SHP77 (cell line): ENCODE measurements at places on chromosomes 6 and 20.
A peak's percentile ranks its signal among the peaks of the same experiment; 100 is the strongest.

DNA sequence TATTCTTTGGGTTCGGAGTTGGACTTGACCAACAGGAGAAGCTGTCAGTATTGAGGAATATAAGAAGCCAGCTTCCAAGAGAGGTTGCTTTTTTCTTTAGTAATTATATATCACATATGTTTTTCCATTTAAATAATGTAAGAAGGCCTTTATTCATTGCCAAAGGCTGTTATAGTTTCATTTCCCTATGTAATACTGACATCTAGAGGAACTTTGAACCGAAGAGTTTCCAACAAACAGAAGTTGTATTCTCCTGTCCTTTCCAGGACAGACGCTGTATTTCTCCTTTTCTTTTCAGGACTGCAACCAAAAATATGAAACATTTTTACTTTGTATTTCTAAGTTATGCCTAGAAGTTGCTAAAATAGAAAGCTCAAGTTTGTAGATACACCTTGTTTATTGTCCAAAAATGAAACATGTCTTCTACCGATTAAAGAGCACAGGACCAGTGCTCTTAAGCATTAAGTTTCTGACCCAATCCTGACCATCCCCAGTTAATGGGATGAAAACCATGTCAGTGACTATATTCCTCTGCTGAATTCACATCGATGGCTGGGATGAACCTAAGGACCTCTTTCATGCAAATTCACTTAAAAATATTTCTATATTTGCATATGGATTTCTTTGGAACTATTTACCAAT lies 55.1 kb downstream of the MYLK4 start:
- DNase-seq = peak; percentile 20

- no peak for DNase-seq
These were observed 31.6 kb downstream of the CD83 start for GRCh38 chr6:14149053-14149738.

DNA sequence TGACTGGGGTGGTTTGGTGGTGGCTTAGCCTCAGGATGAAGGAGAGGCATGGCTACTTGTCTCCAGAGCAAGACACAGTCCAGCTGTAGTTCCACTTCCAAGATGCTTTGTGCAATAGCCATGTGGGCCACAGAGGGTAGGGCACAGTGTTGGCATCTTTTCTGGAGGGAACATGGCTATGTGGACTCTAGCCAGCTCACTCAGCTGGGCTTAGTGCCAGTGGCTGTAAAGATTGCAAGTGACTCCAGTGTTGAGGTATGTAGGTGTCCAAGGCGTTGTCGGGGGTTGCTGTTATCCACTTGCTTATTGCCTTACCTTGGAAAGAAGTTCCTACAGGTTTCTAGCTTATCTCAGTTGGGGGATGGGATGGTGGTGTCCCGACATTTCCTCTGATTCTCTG lies 233.4 kb downstream of the CD109 start:
- no peak for DNase-seq

DNA sequence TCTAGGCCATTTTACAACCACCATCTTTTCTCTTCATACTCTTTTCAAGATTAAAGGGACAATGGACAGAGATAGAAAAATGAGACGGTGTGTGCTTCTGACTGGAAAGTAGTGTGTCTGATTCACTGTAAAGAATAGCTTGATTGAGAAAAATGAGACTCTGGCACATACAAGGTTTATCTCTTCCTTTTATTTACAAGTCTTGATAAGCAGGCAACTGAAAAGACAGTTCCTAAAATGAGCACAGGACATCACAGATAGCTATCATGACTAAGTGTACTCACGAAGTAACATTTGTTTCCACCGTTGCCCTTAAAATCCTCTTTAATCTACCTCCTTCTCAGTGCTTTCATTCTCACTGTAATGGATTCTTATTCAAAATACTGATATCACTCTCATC lies 383.0 kb downstream of the TBC1D32 start:
- DNase-seq = no peak

GRCh38 chr6:163405412-163406309 lies 8.9 kb upstream of the QKI start:
- no peak for DNase-seq

- no peak for DNase-seq
These were observed 9.5 kb downstream of the TXNDC5 start for GRCh38 chr6:7901056-7901455.

DNA sequence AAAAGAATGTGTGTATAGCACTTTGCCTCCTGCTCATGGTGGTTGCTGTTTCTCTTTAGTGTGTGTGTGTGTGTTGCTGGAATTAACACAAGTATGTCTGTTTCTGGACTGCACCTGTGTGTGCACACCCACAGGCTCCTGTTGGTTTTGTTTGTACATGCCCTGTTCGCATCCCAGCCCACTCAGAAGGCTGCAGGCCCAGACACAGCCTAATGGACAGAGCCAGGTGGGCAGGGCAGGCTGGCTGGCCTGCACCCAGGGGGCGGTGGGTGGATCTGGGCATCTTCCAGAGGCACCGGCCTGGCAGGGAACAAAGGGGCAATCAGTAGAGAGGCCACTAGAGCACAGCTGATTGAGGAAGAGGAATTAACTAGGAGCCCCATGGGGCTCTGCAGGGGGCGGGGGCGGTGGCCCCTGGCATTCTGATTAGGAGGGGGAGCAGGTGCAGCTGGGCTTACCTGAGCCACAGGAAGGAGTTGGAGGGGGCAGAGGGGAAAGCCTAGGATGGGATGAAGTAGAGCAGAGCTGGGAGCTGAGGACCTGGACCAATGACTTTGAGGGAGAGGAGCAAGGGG lies 21.9 kb downstream of the CD40 start:
- DNase-seq = peak; percentile 20

DNA sequence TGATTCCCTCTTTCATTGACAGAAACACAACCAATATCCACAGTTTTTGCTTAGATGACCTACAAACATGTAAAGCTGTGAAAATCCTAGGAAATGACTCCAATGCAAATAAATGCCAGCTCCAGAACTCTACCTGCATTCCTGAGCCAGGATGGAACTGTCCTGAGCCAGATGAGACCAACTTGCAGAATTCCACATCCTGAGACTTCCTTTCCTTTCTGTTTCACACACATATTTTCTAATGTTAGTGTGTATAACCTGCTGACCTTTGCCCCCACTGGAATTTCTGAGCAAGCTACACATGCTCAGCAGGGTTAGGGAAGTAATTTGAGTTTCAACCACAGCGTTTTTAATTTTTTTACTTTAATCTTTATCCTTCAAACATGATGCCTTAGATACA lies 69.6 kb upstream of the ADGRF1 start:
- no peak for DNase-seq

- DNase-seq = no peak
These were observed 43.9 kb downstream of the CDH4 start for GRCh38 chr20:61295682-61296628.

GRCh38 chr20:24653306-24653705 lies 183.9 kb downstream of the SYNDIG1 start:
- no peak for DNase-seq

DNA sequence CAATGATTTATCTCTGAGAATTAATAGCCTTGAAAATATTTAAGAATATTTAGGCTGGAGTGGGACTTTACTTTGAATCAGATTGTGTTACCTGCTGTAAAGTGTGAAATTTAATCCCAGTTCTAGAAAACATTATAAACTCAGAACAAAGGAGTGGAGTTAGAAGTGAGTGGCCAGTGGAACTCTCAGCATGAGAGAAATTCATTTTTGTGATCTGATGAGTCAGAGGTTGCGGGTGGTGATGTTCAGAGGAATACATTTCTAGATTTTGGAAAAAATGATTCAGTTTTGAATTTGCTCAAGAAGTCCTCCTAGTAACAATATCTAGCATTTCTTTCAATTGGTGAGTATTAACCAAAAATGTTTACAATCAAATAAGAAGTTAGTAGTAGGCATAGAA lies 167.5 kb downstream of the ZFAND3 start:
- no peak for DNase-seq

- DNase-seq = no peak
These were observed 135.0 kb upstream of the PROKR2 start for GRCh38 chr20:5451643-5452210.

- DNase-seq = peak; percentile 34
These were observed 128.6 kb upstream of the FAM83B start for GRCh38 chr6:54717849-54718455.

GRCh38 chr6:158894193-158894592 lies 75.0 kb upstream of the EZR start:
- DNase-seq = no peak

DNA sequence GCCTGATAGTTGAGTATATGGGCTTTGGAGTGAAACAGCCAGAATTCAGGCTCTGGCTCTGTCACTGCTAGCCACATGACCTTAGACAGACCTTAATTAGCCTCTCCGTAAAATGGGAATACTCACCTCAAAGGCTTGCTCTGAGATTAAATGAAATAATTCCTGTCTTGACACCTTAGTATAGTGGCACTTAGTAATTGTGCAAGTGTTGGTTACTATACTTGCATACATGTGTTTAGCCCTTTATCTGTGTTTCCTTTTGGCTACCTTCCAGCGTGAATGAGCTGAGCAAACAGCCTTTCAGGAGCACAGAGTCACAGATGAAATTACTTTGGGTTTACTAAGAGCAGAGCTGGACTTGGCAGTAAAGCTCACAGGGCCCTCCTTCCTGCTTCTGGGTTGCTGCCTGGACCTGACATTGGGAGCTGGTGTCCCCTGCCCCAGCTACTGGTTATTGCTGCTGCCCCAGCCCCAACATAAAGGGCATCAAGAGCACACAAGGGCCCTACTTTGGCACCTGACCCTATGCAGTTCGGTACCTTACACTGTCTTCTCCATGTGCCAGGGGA lies 32.8 kb downstream of the CD164 start:
- peak; percentile 17 for DNase-seq

DNA sequence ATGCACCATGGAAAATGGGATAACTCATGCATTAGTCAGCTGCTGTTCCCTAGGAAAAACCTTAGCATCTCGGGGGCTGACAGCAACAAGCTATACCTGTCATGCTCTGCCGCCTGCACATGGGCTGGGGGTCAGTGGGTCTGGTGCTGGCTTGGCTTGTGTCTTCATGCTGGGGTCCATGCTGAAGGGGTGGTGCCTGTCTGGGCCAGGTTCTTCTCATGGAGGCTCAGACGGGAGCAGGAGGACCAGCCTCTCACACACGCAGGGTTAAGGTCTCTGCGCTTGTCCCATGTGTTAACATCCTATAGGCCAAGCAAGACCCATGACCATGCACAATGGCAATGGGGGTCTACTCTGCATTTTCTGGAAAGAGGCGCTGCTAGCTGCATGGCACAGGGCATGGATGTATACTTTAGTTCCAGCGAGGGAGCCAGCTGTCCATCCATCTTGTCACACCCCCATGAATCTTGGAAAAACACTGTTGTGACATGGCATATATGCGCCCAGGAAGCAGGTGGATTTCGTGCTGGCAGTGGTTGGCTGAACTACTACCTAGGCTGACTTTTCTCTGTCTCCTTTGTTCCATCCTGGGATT lies 24.6 kb upstream of the CST3 start:
- DNase-seq = no peak

DNA sequence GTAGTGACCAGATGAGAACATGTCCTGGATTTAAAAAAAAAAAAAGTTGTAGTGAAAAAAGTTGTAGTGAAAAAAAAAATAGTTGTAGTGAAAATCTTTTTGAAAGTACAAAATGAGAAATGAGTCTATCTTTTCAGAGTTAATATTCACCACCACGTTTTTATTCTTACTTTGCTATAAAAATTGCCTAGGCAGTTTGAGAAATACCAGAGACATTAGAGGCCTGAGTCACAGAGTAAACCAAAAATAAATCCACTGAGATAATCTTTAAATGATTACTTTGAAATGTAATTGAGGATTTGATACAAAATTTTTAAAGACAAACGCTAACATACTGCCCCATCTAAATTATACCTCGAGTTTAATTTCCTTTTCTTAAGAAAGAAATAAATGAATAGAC lies 101.2 kb upstream of the TIAM2 start:
- no peak for DNase-seq

GRCh38 chr20:34567892-34568865 lies 9.7 kb downstream of the MAP1LC3A start:
- DNase-seq = no peak

- no peak for DNase-seq
These were observed 126.9 kb downstream of the TRMT11 start for GRCh38 chr6:126113261-126113660.

GRCh38 chr6:31681135-31681671 lies 336 bp upstream of the LY6G5C start:
- DNase-seq = no peak

GRCh38 chr20:38156280-38156679 lies 8.8 kb downstream of the TGM2 start:
- DNase-seq = no peak

DNA sequence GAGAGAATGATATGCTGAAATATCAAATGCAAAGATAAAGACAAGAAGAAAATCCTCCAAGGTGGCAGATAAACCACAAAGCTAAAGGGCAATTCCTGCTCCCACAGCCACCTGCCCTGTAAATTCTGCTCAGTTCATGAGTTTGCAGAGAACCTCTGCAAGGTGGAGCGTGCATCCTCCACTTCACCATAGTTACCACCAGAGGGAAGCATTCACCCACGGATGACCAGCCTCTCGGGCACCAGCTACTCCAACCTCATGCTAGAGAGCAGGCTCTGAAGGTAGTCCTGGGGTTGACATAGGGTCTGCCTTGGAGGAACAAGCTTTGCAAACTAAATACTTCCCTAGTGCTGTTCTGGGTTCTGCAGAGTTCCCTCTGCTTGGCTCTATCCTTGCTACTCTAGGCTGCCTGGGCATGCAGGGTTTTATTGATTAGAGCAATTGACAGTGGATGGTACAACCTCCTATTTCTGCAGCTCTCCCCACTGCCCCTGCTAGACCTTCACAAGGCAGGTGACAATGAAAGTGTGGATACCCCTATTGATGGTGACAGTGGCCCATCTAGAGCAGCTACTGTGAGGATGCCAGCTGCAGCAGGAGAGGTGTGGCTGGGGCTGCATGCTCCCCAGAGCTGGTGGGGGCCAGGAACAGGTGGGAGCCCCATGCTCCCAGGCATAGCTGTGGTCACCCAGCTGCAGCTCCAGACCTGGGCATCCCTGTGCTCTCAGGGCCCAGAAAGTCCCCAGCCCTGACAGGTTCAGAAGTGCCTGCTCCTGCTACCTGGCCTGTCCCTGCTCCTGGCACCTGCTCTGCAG lies 51.1 kb downstream of the GGTLC1 start:
- DNase-seq = peak; percentile 45

DNA sequence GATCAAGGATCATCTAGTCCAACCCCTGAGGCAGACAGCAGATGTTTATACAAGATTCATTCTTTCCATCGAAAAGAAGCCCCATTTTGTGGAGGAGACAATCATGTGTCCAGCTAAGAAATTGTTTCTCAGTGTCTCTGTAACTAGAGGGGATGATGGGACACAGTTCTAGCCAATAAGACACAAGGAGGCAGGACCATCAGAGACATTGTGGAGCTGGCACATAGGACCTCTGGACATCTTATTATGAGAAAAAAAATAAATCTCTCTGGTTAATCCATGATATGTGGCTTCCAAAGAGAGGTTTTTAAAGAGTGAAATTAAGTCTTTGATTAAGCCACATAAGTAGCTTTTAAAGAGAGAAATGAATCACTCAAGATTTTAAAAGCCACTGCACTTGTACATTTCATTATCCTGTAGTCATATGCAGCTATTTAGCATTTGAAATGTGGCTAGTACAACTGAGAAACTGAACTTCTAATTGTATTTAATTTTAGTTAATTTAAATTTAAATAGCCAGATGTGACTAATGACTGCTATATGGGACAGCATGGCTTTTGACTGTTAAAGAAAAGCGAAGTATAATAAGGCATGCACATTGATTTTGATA lies 176.8 kb downstream of the TASP1 start:
- no peak for DNase-seq
